ENCODE measurements at places on chromosomes 3 and 15. TPM values are rescaled to one million over a fixed set of nuclear protein-coding genes. Genes with fewer than 3 reads are reported as not detected.

The TLNRD1 gene
- total RNA-seq, result 16.8 TPM

The U2SURP gene
- 104 TPM for total RNA-seq

The C3orf18 gene
- 6.5 TPM for total RNA-seq

DNA sequence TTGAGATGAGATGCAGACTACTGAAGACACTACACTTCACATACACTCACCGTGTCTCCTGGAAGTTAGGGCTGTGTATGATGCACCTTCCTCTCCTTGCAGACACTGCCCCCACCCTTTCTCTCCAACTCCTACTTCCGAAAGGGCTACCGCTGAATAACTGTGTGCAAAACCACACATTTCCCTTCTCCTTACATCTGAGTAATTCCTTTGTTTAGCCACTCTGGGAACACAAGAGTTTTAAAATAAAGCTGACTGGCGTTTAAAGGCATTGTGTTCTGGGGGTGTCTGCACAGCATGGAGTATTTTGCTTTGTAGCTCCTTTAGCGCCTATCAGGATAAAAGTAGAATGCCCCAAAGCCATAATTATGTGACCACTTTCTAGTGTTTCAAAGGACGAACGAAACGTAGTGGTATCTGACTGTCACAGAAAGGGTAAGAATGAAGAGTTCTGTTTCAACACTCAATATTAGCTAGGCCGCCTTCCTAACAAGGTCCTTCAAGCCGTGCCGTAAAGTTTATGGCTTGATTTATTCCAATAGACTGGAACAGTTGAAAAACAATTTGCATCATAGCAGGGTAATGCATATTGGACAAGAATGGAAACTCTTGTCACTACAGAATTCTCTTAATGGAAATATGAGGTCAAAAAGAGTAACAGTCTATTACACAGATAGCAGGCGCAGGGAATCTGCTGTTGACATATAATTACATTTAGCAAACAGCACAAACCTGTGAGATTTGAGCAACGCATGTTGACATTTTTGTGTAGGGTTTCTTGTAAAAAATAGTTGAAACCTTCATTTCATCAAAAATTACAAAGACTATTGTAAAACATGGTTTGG is 619.9 kb downstream of the FOXP1 start:
- no peak for DNase-seq

DNA sequence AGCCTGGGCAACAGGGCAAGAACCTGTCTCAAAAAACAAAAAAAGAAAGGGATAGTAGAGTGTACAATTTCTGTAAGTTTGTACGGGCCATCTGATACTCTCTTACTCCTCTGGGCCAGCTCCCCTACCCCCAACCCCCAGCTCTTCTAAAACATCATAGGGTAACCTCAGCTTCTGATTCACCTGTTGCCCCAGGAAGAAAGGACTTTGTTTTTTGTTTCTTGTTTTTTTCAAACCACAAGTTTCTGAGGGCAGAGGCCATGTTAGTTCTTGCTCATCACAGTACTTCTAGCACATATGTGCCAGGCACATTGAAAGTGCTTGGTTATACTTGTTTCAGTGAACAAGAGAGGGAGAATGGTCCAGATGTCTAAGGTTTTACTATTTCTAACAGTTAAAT is 20.2 kb downstream of the ATOSA start:
- DNase-seq, result peak; percentile 47

DNA sequence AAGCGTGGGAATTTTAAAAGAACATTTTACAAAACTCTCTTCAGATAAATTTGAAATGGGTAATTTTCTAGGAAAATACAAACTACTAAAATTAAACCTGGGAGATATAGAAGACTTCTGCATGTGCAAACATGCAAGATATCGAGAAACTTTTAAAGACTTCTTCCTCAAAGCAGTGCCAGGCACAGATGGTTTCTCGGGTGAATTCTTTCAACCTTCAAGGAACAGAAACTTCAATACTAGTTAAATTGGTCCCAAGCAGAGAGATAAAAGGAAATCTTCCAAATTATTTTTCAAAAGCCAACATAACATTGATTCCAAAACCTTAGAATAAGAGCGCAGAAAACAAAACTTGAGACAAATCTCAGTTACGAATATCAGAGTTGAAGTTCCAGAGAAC is 732.7 kb downstream of the PDCD6IP start:
- DNase-seq, result no peak

GRCh38 chr3:13896473-13897154 is 16.7 kb upstream of the WNT7A start:
- DNase-seq, result peak; percentile 72

- DNase-seq, result no peak
Observed at GRCh38 chr3:139110072-139110830, 65.6 kb upstream of the PRR23C start.

- no peak for DNase-seq
Observed at GRCh38 chr15:78102741-78103140, 10.4 kb downstream of the SH2D7 start.

GRCh38 chr15:96484830-96485229 is 154.3 kb downstream of the NR2F2 start:
- no peak for DNase-seq

GRCh38 chr3:16839271-16840100 is 45.3 kb upstream of the PLCL2 start:
- no peak for DNase-seq

GRCh38 chr15:95979286-95979685 is 351.2 kb upstream of the NR2F2 start:
- no peak for DNase-seq

GRCh38 chr3:127103080-127103479 is 89.9 kb upstream of the PRR23E start:
- no peak for DNase-seq

DNA sequence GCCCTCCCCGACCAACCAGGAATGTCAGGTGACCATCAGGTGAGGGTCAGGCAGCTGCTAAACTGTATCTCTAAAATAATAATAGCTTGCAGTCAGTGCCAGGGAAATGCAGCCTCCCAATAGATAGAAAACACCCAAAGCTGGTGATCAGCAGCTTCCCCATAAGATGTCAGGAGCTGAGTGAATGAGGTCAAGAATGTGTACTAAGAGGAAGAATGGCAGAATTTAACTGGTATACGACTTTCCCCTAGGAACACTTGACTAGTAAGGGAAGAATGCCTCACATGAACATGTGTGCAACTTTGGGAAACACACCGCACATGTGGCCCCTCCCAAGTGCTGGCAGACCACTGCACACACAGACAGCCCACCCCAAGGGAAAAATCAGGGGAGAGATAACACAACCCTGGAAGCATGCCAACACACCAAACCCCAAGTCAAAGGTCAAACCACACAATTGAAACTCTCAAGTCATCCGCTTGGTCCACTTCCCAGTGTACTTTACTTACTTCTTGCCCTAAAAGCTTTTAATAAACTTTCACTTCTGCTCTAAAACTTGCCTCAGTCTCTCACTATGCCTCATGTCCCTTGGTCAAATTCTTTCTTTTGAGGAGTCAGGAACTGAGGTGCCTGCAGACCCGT is 806.5 kb downstream of the OTOL1 start:
- peak; percentile 16 for DNase-seq

DNA sequence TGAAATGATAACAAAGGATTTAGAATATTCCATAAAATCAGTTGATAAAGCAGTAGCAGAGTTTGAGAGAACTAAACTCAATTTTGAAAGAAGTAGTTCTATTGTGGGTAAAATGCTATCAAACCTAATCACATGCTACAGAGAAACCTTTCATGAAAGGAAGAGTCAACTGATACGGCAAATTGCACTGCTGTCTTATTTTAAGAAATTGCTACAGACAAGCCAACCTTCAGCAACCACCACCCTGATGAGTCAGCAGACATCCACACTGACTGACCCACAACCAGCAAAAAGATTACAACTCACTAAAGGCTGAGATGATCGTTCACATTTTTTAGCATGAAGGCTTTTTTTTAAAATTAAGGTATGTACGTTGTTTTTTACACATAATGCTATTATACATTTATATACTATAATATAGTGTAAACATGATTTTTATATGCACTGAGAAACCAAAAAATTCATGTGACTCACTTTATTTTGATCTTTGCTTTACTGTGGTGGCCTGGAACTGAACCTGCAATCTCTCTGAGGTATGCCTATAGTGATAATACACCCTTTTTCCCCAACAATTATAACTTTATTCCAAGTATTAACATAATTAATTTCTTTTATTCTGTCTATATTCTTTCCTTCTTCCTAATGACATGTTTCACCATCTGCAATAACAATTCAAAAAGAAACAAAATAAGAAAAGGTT is 109.9 kb downstream of the TBC1D5 start:
- peak; percentile 65 for DNase-seq

DNA sequence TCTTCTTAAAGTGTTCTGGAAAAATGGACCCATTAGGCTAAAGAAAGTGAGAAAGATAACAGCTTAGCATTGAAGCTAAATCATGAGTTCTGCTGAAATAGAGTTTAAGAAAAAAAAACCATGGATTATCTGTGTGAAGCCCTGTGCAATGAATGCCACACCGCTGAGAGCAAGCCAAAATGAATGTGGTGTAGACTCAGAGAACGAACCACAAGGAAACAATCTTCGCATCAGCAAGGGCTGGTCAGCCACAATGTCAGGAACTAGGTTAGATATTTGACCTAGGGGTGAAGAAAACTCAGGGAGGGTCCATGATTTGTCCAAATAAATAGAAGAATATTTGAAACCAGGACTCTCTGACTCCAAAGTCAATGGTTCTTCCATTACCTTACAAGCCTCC is 91.4 kb upstream of the MEX3B start:
- no peak for DNase-seq

DNA sequence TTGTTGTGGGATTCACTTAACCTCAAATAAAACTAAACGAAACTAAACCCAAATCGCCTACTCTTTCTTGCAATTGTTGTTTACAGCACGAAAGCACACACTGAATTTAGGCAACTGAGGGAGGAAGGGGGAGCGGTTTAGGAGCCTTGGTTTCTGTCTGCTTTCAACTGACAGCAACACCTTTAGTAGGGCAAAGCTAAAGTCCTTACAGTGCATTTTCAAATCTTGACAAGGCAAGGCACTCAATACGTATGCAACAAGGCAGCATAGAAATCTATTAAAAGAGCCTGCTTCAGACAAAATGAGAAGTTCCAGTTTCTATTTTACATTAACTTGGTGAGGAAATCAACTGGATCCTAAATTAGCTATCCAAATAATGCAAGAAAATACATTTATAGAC is 174.6 kb downstream of the CHST2 start:
- no peak for DNase-seq

- no peak for DNase-seq
Observed at GRCh38 chr15:88900309-88900981, 5.1 kb upstream of the HAPLN3 start.

- no peak for DNase-seq
Observed at GRCh38 chr3:34858067-34858660, 781.2 kb upstream of the ARPP21 start.

GRCh38 chr3:76986876-76987474 is 52.9 kb upstream of the ROBO2 start:
- no peak for DNase-seq

Data from mammary epithelial cell (primary cell).